ENCODE measurements at places on chromosomes 12 and 14.

- no peak for DNase-seq
These were observed 6.5 kb downstream of the CCDC175 start for GRCh38 chr14:59570122-59570521.

DNA sequence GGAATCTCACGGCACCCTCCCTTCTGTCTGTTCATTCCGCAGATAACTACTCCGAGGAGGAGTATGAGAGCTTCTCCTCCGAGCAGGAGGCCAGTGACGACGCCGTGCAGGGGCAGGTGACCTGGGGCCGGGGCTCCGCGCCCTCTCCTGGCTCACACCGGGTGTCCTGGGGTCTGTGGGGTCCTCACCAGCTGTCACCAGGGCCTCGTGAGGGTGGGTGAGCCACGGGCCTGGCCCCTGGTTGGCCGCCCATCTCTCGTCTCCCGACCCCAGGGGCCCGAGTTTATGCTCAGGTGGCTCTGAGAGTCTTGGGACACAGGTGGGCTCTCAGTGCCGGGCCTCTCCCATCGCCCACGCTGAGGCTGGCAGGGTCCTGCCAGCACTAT, 30.3 kb upstream of the TEX22 start:
- no peak for DNase-seq

DNA sequence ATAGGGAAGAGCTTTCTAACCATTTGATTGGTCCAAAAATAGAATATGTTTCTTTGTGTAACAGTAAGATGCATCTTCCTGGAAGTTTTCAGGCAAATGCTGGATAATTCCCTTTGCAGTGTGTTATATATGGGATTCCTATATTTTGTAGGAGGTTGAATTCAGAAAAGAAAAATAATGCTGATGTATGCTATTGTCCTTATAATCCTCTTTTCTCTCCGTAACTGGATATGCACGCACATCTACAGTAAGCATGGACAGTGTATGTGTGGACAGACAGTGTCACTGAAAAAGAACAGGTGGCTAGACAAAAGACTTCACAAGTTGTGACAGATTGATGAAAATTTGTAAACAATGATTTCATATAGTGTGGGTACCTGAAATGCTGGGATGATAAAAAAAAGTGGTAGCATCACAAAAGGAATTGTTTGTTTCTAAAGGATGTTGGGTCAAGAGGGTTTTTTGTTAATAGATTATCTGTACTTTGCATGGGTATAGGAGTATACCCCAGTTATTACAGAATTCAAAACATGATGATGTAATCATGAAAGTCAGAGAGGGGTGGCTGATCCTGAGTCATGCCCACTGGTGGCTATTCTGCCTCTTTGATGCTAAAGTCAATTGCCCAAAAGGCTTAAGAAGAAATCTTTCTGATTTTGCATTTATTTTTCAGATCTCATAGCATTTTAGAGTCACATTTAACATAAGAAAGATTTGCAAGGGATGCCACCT, 160.7 kb upstream of the TMTC1 start:
- no peak for DNase-seq

GRCh38 chr12:56894698-56895368, 39.4 kb downstream of the SDR9C7 start:
- DNase-seq = no peak

DNA sequence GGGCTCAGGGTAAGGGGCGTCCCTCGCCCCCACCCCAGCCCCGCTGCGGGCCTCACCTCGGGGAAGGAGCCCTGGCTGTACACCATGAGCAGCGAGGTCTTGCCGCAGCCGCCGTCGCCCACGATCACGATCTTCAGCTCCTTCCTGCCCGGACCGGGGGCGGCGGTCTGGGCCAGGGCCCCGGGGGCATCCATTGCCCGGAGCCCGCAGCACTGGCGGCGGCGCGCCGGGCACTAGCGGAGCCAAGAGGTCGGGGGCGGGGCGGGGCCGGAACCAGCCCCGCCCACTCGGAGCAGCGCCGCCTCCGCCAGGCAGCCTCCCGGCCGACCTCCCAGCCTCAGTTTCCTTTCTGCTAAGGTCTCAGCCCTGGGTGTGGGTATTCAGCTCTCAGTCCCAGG, at the start of gene RHOF:
RHOF (minus strand) TSS at position 249 of the 398 bp plus-strand sequence; CDS start at position 194, 55 bp downstream.
- DNase-seq = peak; percentile 54

DNA sequence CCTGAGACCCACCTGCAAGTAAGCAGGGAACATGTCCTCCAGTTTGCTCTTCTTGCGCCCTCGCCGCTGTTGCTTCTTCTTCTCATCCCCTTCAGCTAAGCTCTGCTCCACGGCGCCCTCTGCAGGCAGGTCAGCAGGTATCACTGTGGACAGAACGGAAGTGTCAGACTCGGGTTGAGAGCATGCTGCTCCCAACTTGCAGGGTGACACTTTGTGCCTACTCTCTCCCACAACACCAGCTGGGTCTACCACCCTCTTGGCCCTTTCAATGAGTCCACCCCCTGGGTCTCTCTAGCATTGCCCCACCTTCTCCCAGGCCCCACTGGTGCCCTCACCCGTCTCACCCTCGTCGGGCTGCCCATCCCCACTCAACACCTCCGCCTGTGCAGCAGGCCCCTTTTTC, 16.7 kb downstream of the KMT2D start:
- DNase-seq = peak; percentile 67
